Umbilical cord (tissue), 2 donors: ENCODE measurements at places on chromosomes 6 and 20.

DNA sequence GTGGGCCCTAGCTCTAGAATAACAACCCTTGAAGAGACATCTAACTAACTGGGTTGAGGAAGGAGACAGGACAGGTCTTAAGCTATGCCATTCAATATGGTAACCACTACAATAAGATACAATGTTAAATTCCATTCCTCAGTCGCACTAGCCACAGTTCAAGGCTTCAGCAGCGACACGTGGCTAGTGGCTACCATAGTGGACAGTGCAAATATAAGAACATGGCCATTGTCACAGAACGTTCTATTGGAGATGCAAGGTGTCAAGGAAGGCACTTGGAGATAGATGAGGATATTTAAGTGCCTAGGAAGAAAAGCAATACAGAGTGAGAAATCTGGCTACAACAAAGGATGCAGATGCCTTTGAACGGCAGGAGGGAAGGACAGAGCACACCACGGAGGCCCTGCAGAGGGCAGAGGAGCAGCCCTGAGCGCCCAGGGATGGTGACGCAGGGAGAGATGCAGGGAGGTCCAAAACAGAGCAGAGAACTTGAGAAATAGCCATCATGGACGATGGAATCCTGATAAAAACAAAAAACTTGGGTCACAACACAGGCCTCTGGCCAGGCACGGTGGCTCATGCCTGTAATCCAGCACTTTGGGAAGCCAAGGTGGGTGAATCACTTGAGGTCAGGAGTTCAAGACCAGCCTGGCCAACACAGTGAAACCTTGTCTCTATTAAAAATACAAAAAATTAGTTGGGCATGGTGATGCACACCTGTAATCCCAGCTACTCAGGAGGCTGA is 140.7 kb downstream of the ZMYND8 start:
- DNase-seq, result no peak

GRCh38 chr6:90315354-90315950 is 18.8 kb upstream of the BACH2 start:
- no peak for DNase-seq

DNA sequence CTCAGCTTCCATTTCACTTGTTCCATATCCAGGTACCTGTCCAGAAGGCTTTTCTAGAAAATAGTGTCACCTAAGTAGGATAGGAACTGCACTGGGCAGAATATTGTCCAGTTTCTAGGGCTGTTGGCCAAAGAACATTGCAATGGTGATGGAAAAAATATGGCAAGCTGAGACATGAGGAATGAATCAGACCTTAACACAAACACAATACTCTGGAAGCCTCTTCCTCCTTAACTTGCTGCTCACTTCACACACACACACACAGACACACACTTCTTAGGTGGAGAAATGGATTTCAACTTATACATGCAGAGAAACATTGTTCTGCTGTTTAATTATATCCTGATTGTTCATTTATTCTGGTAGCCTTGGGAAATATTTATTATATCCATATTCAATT is 203.0 kb upstream of the RGS17 start:
- no peak for DNase-seq

- DNase-seq, result no peak
Measured at GRCh38 chr6:117481278-117481925, 1.1 kb upstream of the DCBLD1 start.

DNA sequence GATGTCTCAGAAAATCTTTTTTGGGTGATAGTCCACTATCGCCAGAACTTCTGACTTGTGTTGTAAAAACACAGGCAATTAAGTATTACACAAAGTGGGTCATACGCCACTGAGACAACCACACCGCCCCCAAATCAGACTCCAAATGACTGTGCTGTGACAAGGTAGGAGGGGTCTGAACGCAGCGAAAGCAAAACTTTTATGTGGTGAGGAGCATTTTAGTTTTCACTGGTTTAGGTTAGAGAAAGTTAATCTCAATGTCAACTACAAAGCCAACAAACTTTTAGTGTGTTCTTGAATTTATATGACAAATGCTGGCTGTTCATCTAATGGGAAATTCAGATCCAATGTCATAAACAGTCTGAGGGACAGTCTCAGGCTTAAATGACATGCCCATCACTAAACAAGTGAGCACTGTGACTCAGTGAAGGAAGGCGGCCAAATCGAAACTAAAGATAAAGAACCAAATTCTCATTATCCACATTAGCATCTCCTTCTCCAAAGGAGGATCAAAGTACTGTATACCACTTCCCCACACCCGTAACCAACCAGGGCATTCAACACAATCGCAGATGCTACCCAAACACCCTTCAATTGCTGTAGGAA is 186.7 kb downstream of the GJA10 start:
- DNase-seq, result no peak

GRCh38 chr6:44072452-44072958 is 54.7 kb downstream of the MRPL14 start:
- DNase-seq, result no peak

- DNase-seq, result no peak
Measured at GRCh38 chr6:30926644-30927043, 5.3 kb downstream of the SFTA2 start.

DNA sequence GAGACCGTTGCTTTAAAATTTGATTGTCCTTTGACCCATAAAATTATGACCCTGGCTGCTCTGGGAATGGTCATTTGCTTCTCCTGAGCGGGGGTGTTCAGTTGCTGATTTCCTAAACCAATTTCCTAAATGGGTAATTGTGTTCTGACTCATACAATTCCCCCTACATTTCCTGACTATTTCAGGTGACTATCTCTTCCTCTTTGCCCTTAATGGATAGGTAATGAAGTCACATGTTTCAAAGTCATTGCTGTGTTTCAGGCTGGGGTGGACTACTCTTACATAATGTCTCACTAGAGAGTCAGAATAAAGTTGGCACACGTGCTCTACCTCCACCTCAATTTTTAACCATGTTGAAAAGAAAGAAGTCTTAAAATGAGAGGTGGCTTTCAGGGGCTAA is 109.8 kb downstream of the DOK5 start:
- DNase-seq, result no peak

GRCh38 chr6:157660414-157660813 is 162.6 kb upstream of the SNX9 start:
- no peak for DNase-seq

- DNase-seq, result no peak
Measured at GRCh38 chr6:146135167-146135566, 106.3 kb downstream of the GRM1 start.

DNA sequence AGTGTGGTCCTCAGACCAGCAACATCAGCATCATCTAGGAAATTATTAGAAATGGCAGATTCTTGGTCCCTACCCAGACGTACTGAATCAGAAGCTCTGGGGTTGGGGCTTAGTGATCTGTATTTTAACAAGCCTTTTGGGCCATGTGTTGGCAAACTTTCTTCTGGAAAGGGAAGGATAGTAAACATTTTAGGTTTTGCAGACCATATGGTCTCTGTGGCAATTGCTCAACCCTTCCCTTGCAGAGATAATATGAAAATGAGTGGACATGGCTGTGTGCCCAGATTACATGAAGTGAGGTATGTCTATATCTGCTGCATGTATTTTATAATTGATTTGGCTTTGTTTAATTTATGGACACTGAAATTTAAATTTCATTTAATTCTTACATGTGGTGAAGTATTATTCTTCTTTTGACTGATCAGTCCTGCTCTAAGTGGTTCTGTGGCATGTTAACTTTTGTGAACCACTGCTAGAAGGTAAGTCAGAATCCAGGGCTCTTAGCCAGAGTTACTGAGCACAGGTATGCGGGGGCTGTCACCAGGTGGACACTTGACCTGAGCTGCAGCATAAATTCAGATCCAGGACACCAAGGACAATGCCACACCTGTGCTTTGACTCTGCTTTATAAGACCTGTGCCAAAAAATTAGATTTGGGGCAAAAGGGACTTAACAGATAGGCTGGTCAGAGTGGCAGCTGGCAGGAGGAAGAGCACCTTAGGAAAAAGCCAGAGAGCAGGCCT is 43.2 kb downstream of the LY86 start:
- DNase-seq, result peak; percentile 89

GRCh38 chr20:1378735-1379125 is 14.1 kb downstream of the FKBP1A start:
- no peak for DNase-seq

DNA sequence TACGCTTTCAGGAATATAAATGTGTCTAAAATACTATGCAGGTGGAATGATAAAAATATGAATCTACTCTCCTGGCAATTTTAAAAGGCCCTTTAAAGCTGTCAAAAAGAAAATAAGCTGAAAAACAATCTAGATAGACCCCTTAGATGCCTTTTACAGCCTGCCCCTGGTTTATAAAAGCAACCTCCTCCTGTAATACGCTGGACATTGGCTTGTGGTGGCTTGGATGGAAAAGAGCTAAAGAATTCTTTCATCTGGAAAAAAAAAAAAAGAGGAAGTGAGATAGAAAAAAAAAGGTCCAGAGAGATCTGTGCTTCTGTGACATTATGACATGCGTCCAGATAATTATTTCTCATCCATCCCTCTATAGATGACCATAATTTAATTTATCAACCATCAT is 115.9 kb upstream of the NRSN1 start:
- no peak for DNase-seq

- no peak for DNase-seq
Measured at GRCh38 chr20:14723614-14724013, 386.2 kb upstream of the FLRT3 start.

GRCh38 chr6:143583542-143584327 is 72.2 kb upstream of the FUCA2 start:
- peak; percentile 82 for DNase-seq

DNA sequence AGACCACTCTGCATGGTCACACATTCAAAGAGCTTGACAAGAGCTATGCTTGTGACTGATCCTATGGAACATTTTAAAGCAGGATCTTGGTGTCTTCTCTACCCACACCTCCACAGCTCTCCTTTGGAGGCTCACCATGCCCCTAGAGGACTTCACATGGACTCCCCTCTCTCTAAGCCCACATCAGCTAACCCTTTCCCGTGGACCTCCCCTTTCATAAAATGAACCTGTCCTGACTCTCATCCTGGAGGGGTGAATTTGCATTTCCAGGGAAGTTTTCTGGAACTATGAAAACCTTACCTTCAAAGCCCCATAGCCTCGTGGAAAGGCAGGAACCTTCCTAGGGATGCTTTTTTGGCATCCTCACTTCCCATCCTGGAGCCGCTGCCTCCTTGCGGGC is 184.4 kb upstream of the SUPT3H start:
- no peak for DNase-seq

GRCh38 chr20:16498526-16499253 is 74.6 kb downstream of the KIF16B start:
- no peak for DNase-seq
